HTR-8/SVneo (cell line): ENCODE measurements at places on chromosomes 2 and 18.

DNA sequence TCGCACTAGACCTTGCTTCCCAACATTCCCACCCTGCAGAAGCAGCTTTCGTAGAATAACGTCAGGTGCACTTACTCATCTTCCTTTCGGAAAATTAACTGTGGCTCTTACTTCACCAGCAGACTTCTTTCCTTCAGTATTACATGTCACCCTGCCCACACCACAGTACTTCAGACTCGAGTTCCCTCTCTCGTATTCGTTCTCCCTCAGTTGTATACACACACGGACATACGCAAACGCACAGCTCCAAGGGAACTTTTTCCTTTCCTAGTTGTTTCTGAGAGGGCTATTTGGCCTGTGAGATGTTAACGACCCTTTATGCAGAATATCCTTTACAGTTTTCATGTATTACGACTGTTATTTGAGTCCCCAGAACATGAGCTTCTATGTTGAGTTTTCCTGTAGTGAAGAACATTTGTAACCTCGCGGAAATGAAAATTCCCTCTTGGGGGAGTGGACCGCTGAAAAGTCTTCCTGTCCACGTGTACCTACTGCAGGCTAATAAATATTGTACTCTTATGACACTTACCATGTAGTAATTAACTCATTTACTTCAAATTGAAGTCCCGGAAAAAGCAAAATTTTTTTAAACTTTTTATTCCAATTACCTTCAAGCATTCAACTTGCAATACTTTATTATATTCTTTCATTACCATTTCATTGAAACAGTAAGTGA is 908 bp downstream of the ERLEC1 start:
- DNase-seq, result no peak

GRCh38 chr2:61151436-61151835 is 10.6 kb upstream of the C2orf74 start:
- DNase-seq, result no peak

GRCh38 chr2:229980431-229981184 is 58.3 kb downstream of the FBXO36 start:
- DNase-seq, result peak; percentile 61

- no peak for DNase-seq
Observed at GRCh38 chr2:134716721-134717243, 2.0 kb downstream of the TMEM163 start.

- no peak for DNase-seq
Observed at GRCh38 chr18:6605115-6605869, 124.2 kb upstream of the ARHGAP28 start.

GRCh38 chr2:174053355-174054151 is 88.4 kb upstream of the SP3 start:
- DNase-seq, result no peak
